ENCODE measurements at places on chromosomes 7 and 10. TPM values are rescaled to one million over a fixed set of nuclear protein-coding genes. Genes with fewer than 3 reads are reported as not detected.

GRCh38 chr10:2106641-2107040 lies 369.3 kb upstream of the ADARB2 start:
- DNase-seq = no peak

KCND2 gene
- 1.5 TPM for total RNA-seq

DNA sequence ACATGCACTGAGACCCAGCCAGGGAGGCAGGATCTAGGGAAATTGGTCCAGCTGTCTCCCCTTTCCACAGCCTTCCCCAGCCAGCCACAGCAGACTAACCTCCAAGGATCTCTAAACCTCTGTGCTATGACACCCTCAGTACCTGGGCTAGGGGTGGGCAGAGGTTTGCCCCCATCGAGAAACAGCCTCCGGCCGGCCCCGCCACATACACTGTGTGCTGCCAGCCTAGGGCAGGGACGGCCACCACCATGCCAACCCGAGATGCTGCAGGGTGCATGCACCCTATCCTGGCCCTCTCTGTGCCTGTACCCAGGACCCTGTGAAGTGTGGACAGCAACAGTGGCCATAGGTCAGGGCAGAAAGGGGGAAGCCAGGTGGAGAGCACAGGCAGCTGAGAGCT lies 58.1 kb downstream of the PARP12 start:
- DNase-seq = no peak

- no peak for DNase-seq
Observed at GRCh38 chr7:49159536-49159935, 235.2 kb downstream of the CDC14C start.

GRCh38 chr7:134686786-134687185 lies 40.1 kb downstream of the BPGM start:
- DNase-seq = no peak

- DNase-seq = no peak
Observed at GRCh38 chr7:142645777-142646176, 103.5 kb upstream of the PRSS1 start.

DNA sequence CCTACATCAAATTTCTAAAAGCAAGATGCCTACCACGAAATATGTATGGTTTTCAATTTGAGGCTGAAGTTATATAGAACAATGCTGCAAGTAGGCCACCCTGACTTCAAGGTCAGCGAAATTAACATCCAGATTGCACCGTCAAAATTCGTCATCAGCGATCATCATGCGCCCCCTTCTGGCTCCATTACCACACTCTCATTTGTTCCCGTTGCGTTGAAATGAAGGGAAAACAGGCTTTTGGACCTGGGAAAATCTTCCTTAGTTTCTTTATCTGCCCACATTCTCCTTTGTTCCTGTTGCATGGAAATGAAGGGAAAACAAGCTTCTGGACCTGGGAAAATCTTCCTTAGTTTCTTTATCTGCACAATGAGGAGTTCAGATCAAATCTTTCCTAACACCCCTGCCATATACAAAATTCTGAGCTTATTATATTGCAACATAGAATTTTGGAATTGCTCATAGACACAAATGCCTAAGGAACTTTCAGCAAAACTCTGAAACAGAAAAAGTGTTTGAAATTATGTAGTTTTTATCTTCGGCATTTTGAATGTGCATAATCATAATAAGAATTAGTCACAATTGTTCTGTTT lies 98.2 kb upstream of the PRKCQ start:
- no peak for DNase-seq

ATOH7 gene
- not detected for total RNA-seq

GRCh38 chr7:23260371-23260770 lies 13.8 kb downstream of the GPNMB start:
- no peak for DNase-seq

- DNase-seq = no peak
Observed at GRCh38 chr7:118590107-118590506, 365.6 kb downstream of the ANKRD7 start.

Data from esophagus muscularis mucosa (tissue), 4 donors.